NCI-H2029 (cell line): ENCODE measurements at places on chromosomes 2 and 18.

- no peak for DNase-seq
Measured at GRCh38 chr2:32862269-32863055, 84.3 kb upstream of the LTBP1 start.

DNA sequence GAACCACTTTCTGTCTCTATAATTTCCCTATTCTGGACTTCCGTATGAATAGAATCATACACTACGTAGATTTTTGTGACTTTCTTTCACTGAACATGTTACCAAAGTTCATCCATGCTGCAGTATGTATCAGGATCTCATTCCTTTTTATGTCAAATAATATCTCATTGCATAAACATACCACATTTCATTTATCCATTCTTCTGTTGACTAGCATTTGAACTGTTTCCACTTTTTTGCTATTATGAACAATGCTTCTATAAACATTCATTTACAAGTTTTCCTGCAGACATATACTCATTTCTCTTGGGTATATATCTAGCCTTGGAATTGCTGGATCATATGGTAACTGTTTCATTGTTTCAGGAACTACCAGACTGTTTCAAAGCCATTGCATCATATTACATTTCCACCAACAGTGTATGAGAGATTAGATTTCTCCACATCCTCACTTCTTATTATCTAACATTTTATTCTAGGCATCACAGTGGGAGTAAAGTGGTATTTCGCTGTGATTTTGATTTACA, 186.2 kb downstream of the DYM start:
- DNase-seq, result no peak

- no peak for DNase-seq
Measured at GRCh38 chr2:43977677-43978375, 18.0 kb downstream of the LRPPRC start.

GRCh38 chr2:48566592-48567310, 36.8 kb downstream of the STON1 start:
- no peak for DNase-seq

DNA sequence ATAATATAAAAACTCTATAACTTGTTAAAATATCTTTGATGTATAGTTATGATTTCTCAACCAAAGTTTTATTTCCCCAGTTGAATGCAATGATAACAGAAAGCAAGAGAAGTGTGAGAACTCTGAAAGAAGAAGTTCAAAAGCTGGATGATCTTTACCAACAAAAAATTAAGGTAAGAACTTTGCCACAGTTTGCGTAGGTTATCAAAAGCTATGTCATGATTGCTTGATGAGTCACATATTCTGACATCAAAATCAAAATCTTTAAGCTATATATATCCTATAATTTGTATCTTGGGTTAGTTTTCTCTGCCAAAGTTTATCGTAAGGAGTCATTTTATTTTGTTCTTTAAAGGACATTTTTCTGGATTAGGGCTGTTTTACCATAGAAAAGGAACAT, 35.0 kb downstream of the NDC80 start:
- DNase-seq, result no peak

GRCh38 chr2:95106081-95106480, 15.5 kb downstream of the MRPS5 start:
- no peak for DNase-seq

DNA sequence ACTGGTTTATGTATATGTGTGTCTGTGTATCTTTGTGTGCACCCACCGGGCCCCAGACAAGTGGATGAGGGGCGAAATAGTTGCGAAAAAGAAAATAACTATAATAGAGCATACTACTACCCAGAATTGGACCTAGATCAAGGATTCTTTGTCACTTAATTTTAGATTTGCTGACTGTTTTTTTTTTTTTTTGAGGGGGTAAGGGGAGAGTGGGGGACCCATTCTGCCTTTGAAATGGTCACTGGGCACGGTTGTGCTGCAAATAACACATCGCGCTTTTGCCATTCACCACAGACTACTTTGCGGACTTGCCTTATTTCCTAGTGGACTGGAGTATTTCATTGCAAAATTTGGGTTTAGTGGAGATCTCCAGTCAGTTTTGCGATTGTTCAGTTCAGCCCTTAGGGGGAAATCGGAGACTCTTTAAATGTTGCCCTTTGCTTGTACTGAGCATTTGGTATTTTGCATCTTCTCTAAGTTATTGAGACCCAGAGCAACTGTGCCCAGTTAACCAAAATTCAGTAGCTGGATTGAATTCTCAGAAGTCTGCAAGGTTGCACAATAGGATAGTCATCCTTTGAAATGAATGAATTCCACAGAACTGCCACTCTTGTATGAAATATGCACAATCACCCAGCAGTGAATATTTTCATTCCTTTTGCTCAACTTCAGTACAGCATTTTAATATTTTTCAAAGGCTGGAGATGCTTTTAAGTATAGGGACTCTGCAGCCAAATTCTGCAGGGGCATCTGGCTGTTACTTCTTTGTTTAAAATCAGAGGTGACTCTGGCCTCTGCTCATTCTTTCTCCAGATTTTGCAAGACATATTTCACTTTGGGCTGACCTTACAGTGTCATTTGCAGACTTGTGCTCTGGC, 2.9 kb downstream of the TRIB2 start:
- DNase-seq, result no peak

DNA sequence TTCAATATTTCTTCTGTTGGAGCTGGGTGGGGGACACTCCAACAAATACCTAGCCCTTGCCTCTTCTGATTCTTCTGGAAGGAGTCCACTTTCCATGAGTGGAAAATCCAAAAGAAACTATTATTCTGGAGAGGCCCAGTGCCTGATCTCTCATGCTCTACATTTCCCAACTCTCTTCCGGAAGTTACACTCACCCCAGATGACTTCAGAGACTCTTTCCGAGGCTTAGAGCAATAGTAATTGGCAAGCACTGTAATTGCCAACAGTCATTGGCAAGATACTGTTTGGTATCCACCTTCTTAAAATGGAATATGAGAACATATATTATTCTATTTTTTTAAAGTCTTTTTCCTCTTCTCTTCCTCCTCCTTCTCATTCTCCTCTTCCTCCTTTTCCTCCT, 60.5 kb upstream of the CYRIA start:
- DNase-seq, result no peak

DNA sequence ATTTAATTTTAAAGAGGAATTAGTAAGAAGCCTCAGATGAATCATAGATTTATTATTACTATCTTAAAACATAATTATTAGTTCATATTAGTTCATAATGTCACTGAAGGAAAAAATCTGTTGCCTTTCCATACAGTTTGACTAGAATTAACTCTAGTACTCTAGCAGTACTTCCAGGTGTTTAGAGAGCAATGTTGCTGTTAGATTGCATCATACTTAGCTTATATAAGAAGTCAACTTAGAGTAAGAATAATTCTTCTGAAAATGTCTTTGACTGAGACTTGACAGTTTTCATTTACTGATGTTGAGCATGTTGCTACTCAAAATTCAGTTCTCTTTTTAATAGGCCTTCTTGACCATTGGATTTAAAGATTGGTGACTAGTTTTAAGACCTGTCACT, 4.7 kb downstream of the RAB3GAP1 start:
- no peak for DNase-seq

- DNase-seq, result no peak
Measured at GRCh38 chr2:113672326-113672932, 45.4 kb downstream of the RABL2A start.
